ENCODE measurements at places on chromosomes 1 and 21.
A peak's percentile ranks its signal among the peaks of the same experiment; 100 is the strongest.

DNA sequence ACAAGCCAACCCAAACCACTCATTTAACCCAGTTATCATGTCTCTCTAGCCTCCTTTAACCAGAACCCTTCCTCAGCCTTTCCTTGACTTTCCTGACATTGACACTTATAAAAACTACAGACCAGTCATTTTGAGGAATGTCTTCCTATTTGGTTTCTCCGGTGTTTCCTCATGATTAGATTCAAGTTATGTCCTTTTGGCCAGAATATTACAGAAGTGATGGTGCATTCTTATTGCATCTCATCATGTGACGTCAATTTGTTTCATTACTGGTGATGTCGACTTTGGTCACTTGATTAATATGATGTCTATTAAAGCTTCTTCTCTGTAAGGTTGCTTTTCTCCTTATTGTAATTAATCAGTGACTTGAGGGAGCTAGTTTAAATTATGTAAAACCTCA, 6.1 kb upstream of the RCSD1 start:
- H3K27ac ChIP-seq, result no peak overlapping the region
- H3K27me3 ChIP-seq, result no peaks in the 10 kb centered on the region

- H3K27ac ChIP-seq, result no peak overlapping the region
- no peak overlapping the region for H3K4me3 ChIP-seq
- no peaks in the 10 kb centered on the region for H3K27me3 ChIP-seq
- H3K36me3 ChIP-seq, result no peaks in the 10 kb centered on the region
- no peak for DNase-seq
- H3K4me1 ChIP-seq, result no peaks in the 10 kb centered on the region
These were observed 266.1 kb downstream of the DNM3 start for GRCh38 chr1:172107316-172107975.

- DNase-seq, result no peak
- no peaks in the 10 kb centered on the region for H3K27me3 ChIP-seq
- H3K27ac ChIP-seq, result no peak overlapping the region
- no peaks in the 10 kb centered on the region for H3K4me1 ChIP-seq
- H3K4me3 ChIP-seq, result no peak overlapping the region
These were observed 31.8 kb downstream of the NTNG1 start for GRCh38 chr1:107172450-107173170.

DNA sequence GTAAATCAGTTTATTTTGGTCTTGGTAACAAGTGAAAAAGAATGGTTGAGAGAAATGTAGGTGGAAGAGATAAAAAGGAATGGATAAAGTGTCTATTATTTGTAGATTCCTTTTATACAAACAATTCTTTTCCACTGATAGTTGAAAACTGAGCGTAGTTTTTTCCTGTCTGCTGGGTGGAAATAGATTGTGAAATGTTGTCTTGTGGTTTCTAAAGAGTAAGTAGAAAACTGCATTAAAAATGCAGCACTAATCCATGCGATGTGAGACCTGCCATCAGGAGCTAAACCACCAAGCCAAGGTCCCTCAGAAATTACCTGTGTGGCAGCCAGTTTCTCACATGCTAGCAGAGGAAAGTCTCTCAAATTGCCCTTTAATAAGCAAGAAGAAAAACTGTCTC, 103.2 kb upstream of the SLC44A3 start:
- no peaks in the 10 kb centered on the region for H3K36me3 ChIP-seq
- H3K4me3 ChIP-seq, result no peak overlapping the region
- no peak overlapping the region for H3K27ac ChIP-seq
- no peaks in the 10 kb centered on the region for H3K27me3 ChIP-seq
- DNase-seq, result no peak
- H3K4me1 ChIP-seq, result peaks cover 19% of the 10 kb centered on the region

DNA sequence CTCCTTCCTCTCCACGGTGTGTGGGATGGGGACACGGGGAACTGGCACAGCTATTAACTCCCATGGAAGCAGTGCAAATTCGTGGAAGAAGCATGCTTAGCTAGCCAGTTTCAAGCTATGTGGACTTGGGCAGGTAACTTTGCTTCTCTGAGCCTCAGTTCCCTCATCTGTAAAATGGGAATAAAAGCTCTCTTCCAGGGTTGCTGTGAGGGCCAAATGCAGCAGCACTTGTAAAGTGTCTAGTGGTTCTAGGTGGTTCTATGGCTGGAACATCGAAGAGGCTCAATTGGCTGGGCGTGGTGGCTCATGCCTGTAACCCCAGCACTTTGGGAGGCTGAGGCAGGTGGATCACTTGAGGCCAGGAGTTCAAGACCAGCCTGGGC, 43.3 kb downstream of the DHRS3 start:
- H3K27ac ChIP-seq, result no peak overlapping the region
- H3K27me3 ChIP-seq, result no peaks in the 10 kb centered on the region
- peaks cover 7% of the 10 kb centered on the region for H3K4me1 ChIP-seq
- DNase-seq, result no peak

- no peaks in the 10 kb centered on the region for H3K36me3 ChIP-seq
- no peaks in the 10 kb centered on the region for H3K4me1 ChIP-seq
- no peak overlapping the region for H3K4me3 ChIP-seq
- DNase-seq, result no peak
- 0 out of 2 replicates have a peak, but pooled peaks cover 3% of the 10 kb centered on the region for H3K27me3 ChIP-seq
These were observed 463 bp downstream of the IL12RB2 start for GRCh38 chr1:67308136-67308535.

GRCh38 chr1:44048532-44049215, 17.4 kb upstream of the SLC6A9 start:
- peak overlapping the region; percentile 7 for H3K27ac ChIP-seq
- H3K4me3 ChIP-seq, result no peak overlapping the region
- H3K4me1 ChIP-seq, result peaks cover 38% of the 10 kb centered on the region

- H3K4me1 ChIP-seq, result no peaks in the 10 kb centered on the region
- H3K36me3 ChIP-seq, result no peaks in the 10 kb centered on the region
- DNase-seq, result no peak
- H3K27me3 ChIP-seq, result 0 out of 2 replicates have a peak, but pooled peaks cover 8% of the 10 kb centered on the region
- H3K27ac ChIP-seq, result no peak overlapping the region
- no peak overlapping the region for H3K4me3 ChIP-seq
These were observed 14.6 kb upstream of the LMO4 start for GRCh38 chr1:87314091-87314490.

- H3K27me3 ChIP-seq, result peaks cover 30% of the 10 kb centered on the region
- H3K36me3 ChIP-seq, result no peaks in the 10 kb centered on the region
- DNase-seq, result peak; percentile 44
- no peak overlapping the region for H3K27ac ChIP-seq
These were observed 42.3 kb downstream of the LACTBL1 start for GRCh38 chr1:22930240-22930912.

GRCh38 chr1:221440658-221441057, 301.2 kb downstream of the DUSP10 start:
- H3K4me3 ChIP-seq, result no peak overlapping the region
- H3K36me3 ChIP-seq, result no peaks in the 10 kb centered on the region
- H3K4me1 ChIP-seq, result peaks cover 47% of the 10 kb centered on the region
- no peaks in the 10 kb centered on the region for H3K27me3 ChIP-seq

GRCh38 chr1:91700332-91700731, 185.6 kb downstream of the TGFBR3 start:
- H3K4me3 ChIP-seq, result no peak overlapping the region
- no peaks in the 10 kb centered on the region for H3K27me3 ChIP-seq
- no peaks in the 10 kb centered on the region for H3K36me3 ChIP-seq
- peaks cover 34% of the 10 kb centered on the region for H3K4me1 ChIP-seq

DNA sequence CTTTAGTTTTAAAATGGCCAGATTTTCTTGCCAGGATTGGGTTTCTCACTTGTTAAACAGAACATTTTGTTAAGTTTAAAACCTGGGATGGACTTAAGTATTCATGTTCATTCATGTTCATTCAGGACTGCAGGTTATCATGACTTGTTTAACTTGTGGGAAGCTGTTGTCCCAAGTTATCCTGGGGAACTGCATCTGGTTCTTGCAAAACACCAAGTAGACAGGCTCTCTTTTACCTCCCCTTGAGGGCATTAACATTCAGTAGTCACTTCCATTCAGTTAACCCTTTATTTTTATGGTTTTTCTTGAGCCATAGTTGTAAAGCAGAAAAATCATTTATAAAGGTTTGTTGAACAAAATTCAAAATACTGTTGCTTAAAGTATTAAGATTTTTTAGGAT, 8.1 kb downstream of the SOD1 start:
- DNase-seq, result no peak
- no peaks in the 10 kb centered on the region for H3K27me3 ChIP-seq
- no peak overlapping the region for H3K27ac ChIP-seq
- no peaks in the 10 kb centered on the region for H3K4me1 ChIP-seq
- H3K36me3 ChIP-seq, result peaks cover 93% of the 10 kb centered on the region

DNA sequence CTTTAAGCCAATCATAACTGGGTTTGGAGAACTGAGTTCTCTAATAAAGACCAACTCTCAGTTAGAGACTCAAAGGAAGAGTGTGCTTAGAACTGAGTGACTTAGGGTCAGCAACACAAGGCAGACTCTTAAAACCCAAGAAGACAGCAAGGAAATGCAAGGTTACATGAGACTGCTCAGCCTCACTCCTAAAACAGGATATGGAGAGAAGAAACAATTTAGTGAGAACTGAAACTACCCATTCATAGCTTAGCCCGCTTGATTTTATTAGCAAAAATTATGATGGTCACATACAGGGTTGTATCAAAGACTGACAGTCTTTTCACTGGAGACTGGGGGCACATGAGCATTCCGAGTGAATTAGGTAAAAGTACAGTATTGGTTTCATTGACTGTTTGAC, 78.9 kb upstream of the DMRTA2 start:
- H3K27ac ChIP-seq, result no peak overlapping the region
- no peak for DNase-seq
- H3K4me3 ChIP-seq, result no peak overlapping the region
- H3K27me3 ChIP-seq, result no peaks in the 10 kb centered on the region

GRCh38 chr21:40610345-40610744, 236.6 kb downstream of the DSCAM start:
- DNase-seq, result no peak
- H3K27me3 ChIP-seq, result no peaks in the 10 kb centered on the region
- H3K36me3 ChIP-seq, result no peaks in the 10 kb centered on the region
- H3K4me1 ChIP-seq, result no peaks in the 10 kb centered on the region
- H3K27ac ChIP-seq, result no peak overlapping the region

All from SJSA1 (cell line).